Adipose tissue (tissue), 3 donors: ENCODE measurements at places on chromosomes 2 and 18. TPM values are rescaled to one million over a fixed set of nuclear protein-coding genes. Genes with fewer than 3 reads are reported as not detected.

HOXD12 gene
- polyA plus RNA-seq: not detected

IGFBP2 gene
- polyA plus RNA-seq: 93.2 TPM

TWSG1 gene
- polyA plus RNA-seq: 3.3 TPM

CCDC178 gene
- 6.1 TPM for polyA plus RNA-seq

UGT1A4 gene
- polyA plus RNA-seq: not detected

COL6A3 gene
- polyA plus RNA-seq: 137 TPM

CNDP1 gene
- 0.20 TPM for polyA plus RNA-seq

SRD5A2 gene
- polyA plus RNA-seq: not detected

LINC00305 gene
- not detected for polyA plus RNA-seq

MYO1B gene
- polyA plus RNA-seq: 29.1 TPM

CAPN13 gene
- polyA plus RNA-seq: 0.11 TPM

LHCGR gene
- polyA plus RNA-seq: 0.22 TPM

TMEM17 gene
- 1.4 TPM for polyA plus RNA-seq

HOXD10 gene
- 0.02 TPM for polyA plus RNA-seq

CXCR2 gene
- polyA plus RNA-seq: 0.20 TPM

DARS1 gene
- 53.2 TPM for polyA plus RNA-seq

ALPG gene
- not detected for polyA plus RNA-seq

UGT1A8 gene
- not detected for polyA plus RNA-seq

SERPINB13 gene
- not detected for polyA plus RNA-seq

PRSS56 gene
- not detected for polyA plus RNA-seq

RAB27B gene
- polyA plus RNA-seq: 0.92 TPM

ERFE gene
- polyA plus RNA-seq: not detected

RFX8 gene
- polyA plus RNA-seq: 3.0 TPM

GIGYF2 gene
- polyA plus RNA-seq: 14.6 TPM

STPG4 gene
- 0.06 TPM for polyA plus RNA-seq

CYP27C1 gene
- 0.67 TPM for polyA plus RNA-seq

OTX1 gene
- polyA plus RNA-seq: 0.11 TPM

ANKRD62 gene
- polyA plus RNA-seq: 0.03 TPM

GCA gene
- polyA plus RNA-seq: 56.0 TPM

EPB41L3 gene
- polyA plus RNA-seq: 9.0 TPM

CCBE1 gene
- 0.23 TPM for polyA plus RNA-seq

KCNG2 gene
- 0.05 TPM for polyA plus RNA-seq

ASB18 gene
- polyA plus RNA-seq: not detected

NEU2 gene
- polyA plus RNA-seq: not detected

NGEF gene
- polyA plus RNA-seq: 0.58 TPM

ANKRD30BL gene
- 0.22 TPM for polyA plus RNA-seq

B4GALT6 gene
- 0.87 TPM for polyA plus RNA-seq

SKA1 gene
- polyA plus RNA-seq: 0.07 TPM

RAD51AP2 gene
- not detected for polyA plus RNA-seq

MDH1B gene
- polyA plus RNA-seq: 0.55 TPM

CRACDL gene
- polyA plus RNA-seq: 3.6 TPM

AMER3 gene
- polyA plus RNA-seq: 0.28 TPM
